ENCODE measurements at places on chromosomes 16 and 17. TPM values are rescaled to one million over a fixed set of nuclear protein-coding genes. Genes with fewer than 3 reads are reported as not detected.

The NDUFAF8 gene
- total RNA-seq = 21.5 TPM

The PSMD11 gene
- 132 TPM for total RNA-seq

The ESRP2 gene
- total RNA-seq = 42.7 TPM

The PRR11 gene
- total RNA-seq = 42.7 TPM

The CALCOCO2 gene
- total RNA-seq = 14.4 TPM

The ADAM11 gene
- 4.7 TPM for total RNA-seq

The HCRT gene
- not detected for total RNA-seq

The ZNF75A gene
- 31.3 TPM for total RNA-seq

The CCDC200 gene
- not detected for total RNA-seq

The VAMP2 gene
- 6.9 TPM for total RNA-seq

The CBLN1 gene
- 13.4 TPM for total RNA-seq

The BAHCC1 gene
- total RNA-seq = 1.1 TPM

The ALOXE3 gene
- total RNA-seq = 0.10 TPM

The CES3 gene
- 1.0 TPM for total RNA-seq

The TTLL6 gene
- 1.9 TPM for total RNA-seq

The DRC7 gene
- not detected for total RNA-seq

The RGS11 gene
- 1.8 TPM for total RNA-seq

The MPG gene
- 57.8 TPM for total RNA-seq

The MT2A gene
- 13.9 TPM for total RNA-seq

The TUBB3 gene
- 443 TPM for total RNA-seq

The TMEM132E gene
- total RNA-seq = 0.47 TPM

The FBXL16 gene
- 12.6 TPM for total RNA-seq

The HBA1 gene
- not detected for total RNA-seq

The TBC1D3K gene
- not detected for total RNA-seq

The PLXDC1 gene
- 0.28 TPM for total RNA-seq

The G6PC3 gene
- 110 TPM for total RNA-seq

The TBX4 gene
- not detected for total RNA-seq

The DRG2 gene
- 48.0 TPM for total RNA-seq

The ARL5C gene
- total RNA-seq = not detected

The CACNG5 gene
- 3.3 TPM for total RNA-seq

The POLDIP2 gene
- total RNA-seq = 77.1 TPM

The STX8 gene
- total RNA-seq = 59.4 TPM

The ADAD2 gene
- total RNA-seq = 1.5 TPM

The CCNF gene
- 54.2 TPM for total RNA-seq

The ANKRD40CL gene
- total RNA-seq = not detected

The ACSM3 gene
- total RNA-seq = 13.4 TPM

The TMC8 gene
- 2.2 TPM for total RNA-seq

The ASB16 gene
- not detected for total RNA-seq

The ALOX15 gene
- 1.4 TPM for total RNA-seq

The ZDHHC1 gene
- 2.3 TPM for total RNA-seq

The GOT2 gene
- 177 TPM for total RNA-seq

The KRTAP3-2 gene
- total RNA-seq = not detected

The OR1G1 gene
- not detected for total RNA-seq

The RMI2 gene
- 98.2 TPM for total RNA-seq

The IL17C gene
- 5.1 TPM for total RNA-seq

The CASKIN2 gene
- total RNA-seq = 21.5 TPM

The BICDL2 gene
- total RNA-seq = 17.5 TPM

The LPO gene
- total RNA-seq = 0.62 TPM

The RPS2 gene
- 3,786 TPM for total RNA-seq

The ATXN2L gene
- total RNA-seq = 192 TPM

The SYT17 gene
- total RNA-seq = 9.5 TPM

The RUNDC3A gene
- 4.0 TPM for total RNA-seq

The SSTR5 gene
- not detected for total RNA-seq

The ADAP2 gene
- total RNA-seq = 2.9 TPM

Measured in GM23338 (cell line).